NCI-H69 (cell line): ENCODE measurements at places on chromosomes 11 and 22.

DNA sequence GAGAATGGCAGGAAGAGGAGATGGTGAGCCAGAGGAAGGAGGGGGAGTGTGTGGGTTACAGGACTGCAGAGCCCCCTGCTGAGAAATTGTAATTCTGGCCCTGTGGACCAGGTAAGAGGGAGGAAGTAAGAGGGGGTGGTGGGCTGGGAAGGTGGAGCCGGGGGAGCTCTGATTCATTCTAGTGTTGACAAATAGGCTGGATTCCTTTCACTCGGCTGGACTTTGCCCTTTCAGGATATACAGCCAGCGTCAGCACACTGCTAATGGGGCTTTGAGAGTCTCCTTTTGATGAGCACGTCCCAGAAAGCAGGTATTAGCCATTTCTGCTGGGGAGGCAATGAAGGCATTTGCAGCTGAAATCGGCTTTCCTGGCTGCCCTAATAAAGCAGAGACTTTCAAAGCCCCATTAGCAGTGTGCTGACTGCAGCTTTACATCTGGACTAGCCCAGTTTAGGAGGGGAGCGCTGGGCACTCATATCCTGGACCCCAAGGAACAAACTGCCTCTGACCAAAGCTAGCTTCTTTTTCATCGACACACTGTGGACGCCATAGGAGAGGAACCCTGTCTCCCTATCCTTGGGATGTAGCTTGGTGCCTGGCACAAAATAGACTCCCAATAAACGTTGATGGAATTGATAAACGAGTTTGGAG, 44.8 kb upstream of the CADM1 start:
- peak; percentile 99 for DNase-seq

DNA sequence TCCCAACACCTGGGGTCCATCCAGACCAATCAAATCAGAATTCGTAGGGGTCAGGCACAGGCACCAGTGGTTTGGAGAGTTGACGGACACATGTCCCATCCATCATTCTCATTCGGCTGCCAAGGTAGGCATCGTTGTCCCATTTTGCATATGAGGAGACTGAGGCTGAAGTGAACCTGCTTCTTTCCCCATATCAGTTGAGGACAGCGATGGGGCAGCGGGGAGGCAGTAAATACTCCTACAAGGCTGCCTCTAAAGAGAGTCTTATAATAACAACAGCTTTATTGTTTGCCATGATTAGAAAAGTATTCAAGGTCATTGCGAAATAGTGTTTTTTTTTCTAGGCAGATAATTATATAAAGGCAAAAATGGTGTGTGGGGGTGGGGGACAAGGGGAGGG, 1.6 kb upstream of the BEST1 start:
- no peak for DNase-seq

- no peak for DNase-seq
Observed at GRCh38 chr22:44934454-44934735, 75.4 kb downstream of the PHF21B start.

- DNase-seq: no peak
Observed at GRCh38 chr11:12117200-12117599, 6.8 kb downstream of the MICAL2 start.

GRCh38 chr11:101576456-101576855, 7.4 kb downstream of the TRPC6 start:
- no peak for DNase-seq

DNA sequence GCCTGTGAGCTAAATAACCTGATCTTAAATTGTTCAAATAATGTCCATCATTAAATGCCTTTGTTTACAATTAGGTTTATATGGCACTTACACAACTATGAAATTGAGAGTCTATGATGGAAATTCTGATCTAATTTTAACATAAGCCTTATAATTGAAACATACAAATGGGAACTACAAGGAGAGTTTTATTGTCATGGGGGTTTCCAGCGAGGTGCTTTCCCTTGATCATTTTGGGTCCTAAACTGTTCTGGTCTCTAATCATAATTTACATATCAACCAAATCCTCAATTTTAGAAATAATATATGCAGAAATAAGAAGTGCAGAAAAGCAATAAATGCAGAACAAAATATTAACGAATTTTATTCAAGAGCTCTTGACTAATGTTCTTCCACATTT, 44.9 kb downstream of the RRAS2 start:
- DNase-seq: no peak

DNA sequence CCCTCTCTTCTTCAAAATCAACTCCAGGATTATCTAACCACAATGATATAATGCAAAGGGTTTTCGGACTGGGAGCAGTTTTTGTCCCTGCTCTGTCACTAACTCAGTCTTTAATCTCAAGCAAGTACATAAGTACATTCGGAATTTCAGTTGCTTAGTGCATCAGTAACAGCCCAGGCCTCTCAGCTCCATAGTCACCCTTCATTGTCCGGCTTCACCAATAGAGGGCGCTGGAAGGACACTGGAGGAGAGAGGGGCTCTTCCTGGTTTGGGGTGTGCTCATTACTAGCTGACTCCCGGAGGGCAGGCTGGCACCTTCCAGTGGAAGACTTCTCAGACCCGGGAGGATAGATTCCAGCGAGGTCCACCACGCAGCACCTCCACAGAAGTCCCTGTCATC, 90.4 kb upstream of the PDGFD start:
- DNase-seq: peak; percentile 67

- no peak for DNase-seq
Observed at GRCh38 chr11:44747836-44748235, 21.1 kb downstream of the TSPAN18 start.

DNA sequence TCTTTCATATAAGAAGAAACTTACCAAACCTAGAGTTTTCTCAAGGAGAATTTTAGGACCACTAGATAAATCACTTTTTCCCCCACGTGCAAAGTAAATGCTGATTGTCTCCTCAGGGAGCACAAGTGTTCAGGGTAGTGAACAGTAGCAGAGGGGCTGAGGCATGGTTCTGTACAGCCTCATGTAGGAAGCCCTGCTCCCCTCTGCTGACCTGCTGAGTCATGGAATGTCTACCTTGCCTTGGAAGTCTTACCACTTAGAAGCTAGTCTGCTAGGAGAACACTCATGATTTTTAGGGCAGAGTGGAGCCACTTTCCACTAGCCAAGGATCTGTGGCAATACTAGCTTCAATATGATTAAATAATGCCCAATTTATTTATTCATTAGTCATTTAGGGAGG, 2120.6 kb upstream of the RAG2 start:
- peak; percentile 20 for DNase-seq

DNA sequence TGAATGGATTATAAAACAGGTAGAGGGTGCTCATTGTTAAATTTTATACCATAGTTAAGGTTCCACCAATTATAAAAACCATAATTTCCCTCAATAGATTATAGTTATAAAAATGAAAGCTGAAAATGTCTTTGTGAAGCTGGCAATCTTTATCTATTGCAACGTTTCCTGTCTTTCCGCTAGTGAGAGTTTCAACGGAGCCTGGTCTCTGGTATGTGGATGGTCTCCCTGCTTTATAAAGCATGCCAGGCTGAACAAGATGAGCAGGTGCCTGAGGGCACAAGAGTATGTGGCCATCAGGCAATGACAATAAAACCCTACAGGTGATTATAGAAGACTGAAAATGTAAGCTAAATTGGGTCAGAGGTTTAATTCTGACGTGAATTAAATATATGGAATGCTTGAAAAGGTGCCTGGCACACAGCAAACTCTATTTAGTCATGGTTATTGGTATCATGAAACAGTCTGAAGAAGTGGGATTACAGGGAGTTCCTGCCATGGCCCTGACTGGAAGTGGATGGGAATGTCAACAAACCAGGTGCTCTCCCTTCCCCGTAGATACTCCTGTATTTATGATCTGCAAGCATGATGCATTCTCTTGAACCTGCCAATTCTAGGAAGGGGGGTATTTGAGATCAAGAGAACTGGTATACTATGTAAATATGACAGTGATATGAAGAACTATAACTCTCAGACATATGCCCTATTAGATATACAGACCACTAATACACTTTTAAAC, 115.7 kb downstream of the ENTHD1 start:
- peak; percentile 67 for DNase-seq

DNA sequence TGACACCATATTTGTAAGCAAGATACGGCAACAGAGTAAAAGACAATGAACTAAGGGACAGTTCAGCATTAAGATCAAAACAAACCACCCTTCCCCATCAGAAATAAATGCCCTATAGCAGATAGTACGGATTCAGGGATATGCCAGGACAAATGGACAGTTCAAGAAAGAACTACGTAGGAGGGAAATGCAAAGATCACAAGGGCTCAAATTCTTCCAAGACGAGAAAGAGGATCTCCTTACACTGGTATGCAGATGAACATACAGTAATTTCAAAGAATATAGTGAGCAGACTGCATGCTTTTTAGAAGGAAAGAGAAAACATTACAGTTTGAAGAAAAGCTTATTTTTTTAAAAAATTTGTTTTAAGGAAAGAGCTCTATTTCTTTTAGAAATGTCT, 124.7 kb upstream of the APOA1 start:
- no peak for DNase-seq

- no peak for DNase-seq
Observed at GRCh38 chr22:38167988-38168407, 13.6 kb downstream of the PLA2G6 start.

GRCh38 chr11:4066910-4067309, 27.7 kb upstream of the RRM1 start:
- DNase-seq: no peak

DNA sequence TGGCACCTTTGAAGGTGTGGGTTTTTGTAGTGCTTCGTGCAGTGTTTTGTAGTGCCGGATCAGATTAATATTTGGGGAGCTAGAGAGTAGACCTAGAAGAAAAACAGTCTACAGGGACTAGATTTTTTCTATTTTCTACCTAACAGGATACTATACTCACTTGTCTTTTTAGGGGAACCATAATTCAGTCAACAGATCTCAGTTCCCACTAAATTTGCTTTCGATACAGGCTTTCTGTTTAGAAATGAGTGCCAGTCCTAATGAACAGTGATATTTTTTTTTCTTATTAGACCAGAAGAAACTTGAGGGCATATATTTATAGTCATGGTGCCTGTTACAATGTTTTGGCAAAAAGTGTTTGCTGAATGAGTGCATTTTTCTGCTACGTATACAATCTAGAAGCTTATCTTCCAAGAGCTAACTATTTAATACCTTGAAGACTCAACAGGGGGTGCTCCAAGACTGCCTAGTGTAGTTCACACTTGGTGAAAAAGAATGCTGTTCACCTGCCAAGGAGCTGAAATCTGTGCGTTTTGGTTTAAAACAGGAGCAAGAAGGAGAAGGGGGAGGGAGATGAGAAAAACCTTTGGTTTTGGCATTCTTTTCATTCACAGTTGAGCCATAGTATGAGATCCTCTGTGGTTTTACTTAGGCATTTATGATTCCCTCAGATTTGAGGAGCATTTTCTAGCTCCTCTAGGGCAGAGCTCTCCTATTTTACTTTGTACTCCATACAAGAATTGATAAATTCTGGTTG, 44.9 kb upstream of the VSTM5 start:
- DNase-seq: peak; percentile 88

DNA sequence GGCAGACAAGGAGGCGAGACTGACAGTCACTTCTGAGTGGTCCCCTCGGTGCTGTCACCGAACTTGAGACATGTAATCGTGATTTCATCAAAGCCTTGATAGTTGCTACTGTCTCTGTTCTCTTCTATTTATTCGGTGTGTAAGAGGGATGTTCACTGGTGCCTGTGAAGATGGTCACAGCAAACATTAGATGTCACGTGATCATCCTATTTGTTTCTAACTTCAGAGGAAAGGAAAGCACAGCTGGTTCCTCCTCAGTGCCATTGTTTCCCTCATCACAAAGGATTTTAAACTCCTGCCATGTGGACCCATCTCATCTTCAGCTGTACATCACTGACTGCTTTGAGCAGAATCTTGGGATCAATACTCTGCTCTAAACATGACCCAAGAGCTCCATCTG, 73.1 kb upstream of the CLMP start:
- peak; percentile 75 for DNase-seq

- DNase-seq: no peak
Observed at GRCh38 chr11:34145073-34145472, 39.6 kb downstream of the NAT10 start.

- DNase-seq: no peak
Observed at GRCh38 chr11:46682773-46683752, 17.4 kb downstream of the ARHGAP1 start.

- DNase-seq: no peak
Observed at GRCh38 chr11:119476666-119477331, 53.8 kb upstream of the THY1 start.

DNA sequence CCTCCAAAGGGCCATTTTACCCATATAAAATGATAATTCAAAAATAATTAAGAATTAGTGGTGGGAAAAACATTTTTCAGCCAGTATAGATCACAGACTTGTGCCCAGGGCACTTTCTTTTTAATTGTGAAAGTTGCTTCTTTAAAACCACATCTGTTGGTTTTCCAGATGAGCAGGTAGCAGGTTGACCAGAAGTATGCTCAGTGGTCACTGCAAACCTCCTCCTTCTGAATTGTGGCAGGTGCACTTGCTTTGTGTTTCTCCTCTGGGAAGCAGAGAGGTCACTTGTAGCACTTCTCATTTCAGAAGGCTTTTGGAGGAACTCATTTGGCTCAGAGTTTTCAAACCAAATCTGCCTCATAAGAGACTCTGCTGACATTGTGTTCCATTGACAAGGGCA, 24.6 kb upstream of the CWF19L2 start:
- DNase-seq: no peak

DNA sequence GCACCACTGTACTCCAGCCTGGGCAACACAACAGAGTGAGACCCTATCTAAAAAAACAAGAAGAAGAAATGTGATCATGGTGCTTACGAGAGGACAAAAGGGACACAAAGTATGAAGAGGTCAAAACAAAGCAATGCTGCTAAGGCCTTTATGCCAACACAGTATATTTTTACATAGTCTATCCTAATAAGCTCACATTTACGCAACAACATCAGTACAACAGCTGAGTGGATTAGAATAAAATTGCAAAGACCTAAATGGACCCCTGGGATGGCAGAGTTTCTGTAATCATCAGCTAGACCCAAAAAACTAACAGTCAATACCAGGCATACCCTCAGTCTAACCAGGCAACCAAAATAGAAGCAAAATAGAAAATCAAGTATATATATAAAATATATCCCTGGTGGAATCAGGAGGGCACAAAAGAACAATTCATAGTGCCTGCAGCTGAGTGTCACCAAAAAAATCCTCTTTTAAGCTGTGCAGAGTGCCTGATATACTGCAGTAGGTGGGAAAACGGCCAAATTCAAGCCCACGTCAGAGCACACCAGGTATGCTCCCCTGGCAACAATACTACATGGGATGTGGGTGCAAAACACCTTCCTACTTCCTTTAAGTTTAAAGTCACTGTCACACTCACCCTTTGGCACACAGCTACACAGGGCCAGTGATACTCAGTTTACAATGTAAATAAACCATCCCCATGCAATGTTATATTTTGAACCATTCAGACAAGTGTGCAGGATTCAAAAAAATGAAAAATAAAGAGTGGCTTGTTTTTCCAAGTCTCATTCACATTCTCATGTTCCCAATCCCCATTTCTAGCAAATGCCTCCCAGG, 57.8 kb downstream of the RBFOX2 start:
- DNase-seq: peak; percentile 16

GRCh38 chr11:121634889-121635288, 182.1 kb upstream of the SORL1-AS1 start:
- DNase-seq: peak; percentile 16
